IPS-NIHi11 (cell line): ENCODE measurements at places on chromosomes 1 and 21.

DNA sequence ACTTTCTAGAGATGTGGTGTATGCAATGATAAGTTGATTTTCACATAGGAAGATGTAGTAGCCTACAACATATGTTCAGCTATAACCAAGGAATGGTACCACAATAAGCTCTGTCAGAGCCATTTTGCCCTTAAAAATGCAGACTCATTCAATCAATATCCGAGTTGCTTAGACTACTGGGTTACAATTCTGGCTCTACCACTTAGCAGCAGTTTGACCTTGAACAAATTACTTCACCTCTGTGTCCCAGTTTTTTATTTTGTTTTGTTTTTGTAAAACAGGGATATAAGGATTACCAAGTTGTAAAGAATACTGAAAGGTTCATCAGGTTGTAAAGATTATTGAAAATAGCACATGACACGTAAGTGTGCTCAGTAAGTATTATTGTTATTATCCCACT lies 9.3 kb downstream of the EPS15 start:
- DNase-seq = no peak

DNA sequence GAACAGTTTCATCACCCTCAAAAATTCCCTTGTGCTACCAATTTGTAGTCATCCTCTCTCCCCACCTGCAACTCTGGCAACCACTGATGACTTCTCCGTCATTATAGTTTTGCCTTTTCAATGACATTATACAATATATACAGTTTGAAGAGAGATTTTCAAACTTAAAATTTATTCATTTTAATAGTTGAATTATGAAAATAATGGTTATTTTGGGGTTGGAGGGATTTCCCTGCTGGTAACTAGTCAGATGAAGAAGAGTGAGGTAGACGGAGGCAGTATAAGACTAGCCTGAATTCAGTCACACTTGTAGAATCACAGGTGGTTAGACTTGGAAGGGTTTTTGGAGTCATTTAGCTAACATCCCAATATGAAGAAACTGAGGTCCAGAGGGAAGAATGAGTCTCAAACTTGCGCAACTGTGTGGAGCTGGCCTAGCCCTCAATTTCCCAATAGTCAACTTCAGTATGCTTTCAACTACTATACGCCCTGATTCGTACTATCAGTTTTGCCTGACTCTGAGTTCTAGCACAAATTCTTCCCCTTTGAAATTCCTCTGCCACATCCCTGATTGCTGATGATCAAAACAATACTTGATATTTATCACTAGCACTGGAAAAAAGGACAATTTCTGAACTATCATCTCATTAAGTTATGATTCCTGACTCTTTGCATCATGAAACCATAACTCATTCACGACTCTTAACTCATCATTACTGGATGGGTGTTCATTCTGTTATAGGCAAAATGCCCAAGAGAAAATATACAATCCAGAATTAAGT lies 54.2 kb downstream of the VANGL2 start:
- DNase-seq = no peak

DNA sequence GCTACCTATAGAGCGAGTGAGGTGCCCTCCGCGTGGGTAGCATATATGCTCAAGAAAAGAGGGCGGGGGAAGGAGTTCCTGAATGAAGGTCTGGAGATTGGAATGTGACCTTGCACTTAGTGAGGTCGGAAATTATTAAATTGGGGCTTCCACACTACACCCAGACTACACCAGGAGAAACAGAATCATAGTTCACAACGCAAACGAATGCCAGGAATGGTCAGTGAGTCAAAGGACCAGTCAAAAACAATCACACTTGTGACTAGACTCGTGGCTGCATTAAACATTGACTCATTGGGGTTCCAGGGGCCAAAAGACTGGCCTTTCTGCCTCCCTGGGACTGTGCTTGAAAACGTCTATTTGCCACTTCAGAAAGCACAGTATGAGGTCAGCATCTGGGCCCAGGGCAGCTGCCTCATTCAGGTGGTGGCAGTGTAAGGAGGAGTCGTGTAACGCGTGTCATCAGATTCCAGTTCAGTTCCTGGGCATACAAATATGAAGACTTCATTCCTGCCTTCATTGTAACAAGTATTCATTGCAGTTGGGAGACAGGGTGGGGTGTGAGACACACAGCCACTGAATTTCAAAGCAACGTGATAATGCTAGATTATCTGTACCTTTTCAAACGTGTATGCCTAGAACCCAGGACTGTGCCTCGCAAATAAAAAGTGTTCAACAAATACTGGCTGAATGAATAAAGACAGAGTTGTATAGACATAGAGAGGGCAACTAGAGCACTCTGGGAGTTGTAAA lies at the start of gene YOD1:
YOD1 (minus strand) TSS at position 18 of the 753 bp plus-strand sequence. CDS start 178 bp downstream, outside the sequence.
- no peak for DNase-seq

DNA sequence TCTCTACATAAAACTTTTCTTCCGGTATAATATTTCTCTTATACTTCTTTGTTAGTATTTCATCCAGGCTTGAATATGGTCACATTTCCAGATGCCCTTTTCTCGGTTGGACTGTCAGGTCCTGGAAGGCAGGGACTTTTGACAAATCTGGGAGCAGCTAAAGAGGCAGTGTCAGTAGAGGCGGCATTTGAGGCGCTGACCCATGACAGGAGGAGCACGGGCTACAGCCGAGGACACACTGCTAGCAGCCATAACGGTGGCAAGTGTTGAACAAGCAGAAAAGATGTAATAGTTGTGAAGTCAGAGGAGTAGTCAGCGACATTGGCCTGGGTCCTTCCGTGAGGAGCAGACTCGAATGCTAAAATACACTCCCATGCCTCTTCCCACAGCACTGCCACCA lies 14.5 kb upstream of the NRIP1 start:
- DNase-seq = no peak

DNA sequence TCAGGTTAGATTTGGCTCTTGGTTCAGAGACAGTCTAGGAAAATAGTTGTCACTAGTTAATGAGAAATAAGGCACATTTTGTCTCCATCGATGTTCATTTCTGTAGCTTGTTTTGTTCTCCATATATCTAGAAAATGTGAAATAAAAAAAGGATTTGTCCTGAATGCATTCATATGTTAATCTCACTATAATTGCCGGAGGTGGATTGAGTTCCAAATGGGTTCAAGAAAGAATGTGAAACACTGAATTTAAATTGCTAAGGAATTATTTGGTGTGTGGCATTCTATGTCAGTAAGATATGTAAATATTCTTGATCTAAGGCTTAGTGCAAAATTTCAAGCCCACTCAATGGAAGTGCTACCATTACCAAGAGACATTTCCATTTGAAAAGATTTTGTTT lies 176.7 kb downstream of the LRRC7 start:
- no peak for DNase-seq

DNA sequence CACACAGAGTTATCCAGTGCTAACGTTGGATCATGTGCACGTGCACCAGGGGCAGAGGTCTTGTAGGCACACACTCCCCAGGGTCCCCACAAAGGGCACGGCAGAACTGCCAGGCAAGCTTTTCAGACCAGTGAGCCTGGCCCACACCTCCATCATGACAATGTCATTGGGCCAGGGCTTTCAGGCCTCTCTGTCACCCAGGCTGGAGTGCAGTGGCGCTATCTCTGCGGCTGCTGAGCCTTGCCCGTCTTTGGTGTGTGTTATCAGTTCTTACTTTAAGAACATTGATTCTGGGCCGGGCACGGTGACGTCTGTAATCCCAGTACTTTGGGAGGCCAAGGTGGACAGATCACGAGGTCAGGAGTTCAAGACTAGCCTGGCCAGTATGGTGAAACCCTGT lies 44.2 kb downstream of the PKNOX1 start:
- no peak for DNase-seq

- DNase-seq = no peak
Observed at GRCh38 chr1:2946999-2947690, 74.1 kb upstream of the ACTRT2 start.

DNA sequence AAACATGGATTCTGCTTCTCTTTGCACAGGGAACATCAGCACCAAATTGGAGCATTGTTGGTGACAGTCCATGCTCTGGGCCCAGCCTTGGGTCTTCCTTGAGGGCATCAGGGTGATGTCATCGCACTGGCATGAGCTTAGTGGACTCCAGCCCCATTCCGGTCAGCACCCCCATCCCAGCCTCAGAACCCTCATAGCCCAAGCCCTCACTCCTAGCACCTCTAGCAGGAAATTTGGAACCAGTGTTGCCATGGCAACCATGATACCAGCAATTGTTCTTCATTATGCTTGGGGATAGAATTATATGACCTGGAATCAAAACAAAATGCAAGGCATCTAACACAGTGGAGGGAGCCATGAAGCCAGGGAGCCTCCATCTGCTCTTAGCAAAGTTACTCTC lies 83.1 kb downstream of the VWA5B1 start:
- no peak for DNase-seq

DNA sequence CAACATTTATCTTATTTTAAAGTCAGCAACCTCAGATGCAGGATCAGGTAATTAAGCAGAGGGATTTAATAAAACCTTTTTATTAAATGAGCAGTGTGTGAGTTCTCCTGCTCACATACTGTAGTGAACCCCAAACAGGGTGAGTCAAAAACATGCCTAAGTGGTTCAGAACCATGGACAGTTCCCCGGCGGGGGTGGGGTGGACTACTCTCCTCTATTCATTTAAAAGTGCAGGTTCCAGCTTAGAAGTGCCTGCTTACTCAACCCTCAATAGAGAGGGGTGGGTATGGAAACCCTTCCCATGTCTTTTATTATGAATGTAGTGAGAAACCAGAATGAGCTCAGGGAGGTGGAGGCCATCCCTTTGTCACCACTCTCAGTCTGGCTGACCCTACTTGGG lies 397.9 kb downstream of the HHAT start:
- peak; percentile 70 for DNase-seq

DNA sequence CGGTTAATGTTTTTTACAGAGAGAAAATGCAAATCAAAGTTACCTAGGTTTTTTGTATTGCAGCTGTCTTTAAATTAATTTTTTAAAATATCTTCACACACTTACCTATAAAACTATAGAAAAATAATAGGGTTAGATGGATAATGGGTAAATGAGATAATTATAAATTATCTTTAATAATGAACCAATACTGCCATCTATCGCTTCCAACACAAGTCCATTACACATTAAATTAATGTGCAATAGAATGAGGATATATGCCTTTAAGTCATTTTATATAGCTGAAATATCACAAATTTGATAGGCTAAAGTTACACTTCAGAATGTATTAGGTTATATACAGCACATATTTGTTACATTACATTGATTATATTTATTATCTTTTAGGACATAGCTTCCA lies 2212.8 kb downstream of the MRPL39 start:
- no peak for DNase-seq

- DNase-seq = no peak
Observed at GRCh38 chr21:34574601-34575529, 40.0 kb downstream of the RCAN1 start.

DNA sequence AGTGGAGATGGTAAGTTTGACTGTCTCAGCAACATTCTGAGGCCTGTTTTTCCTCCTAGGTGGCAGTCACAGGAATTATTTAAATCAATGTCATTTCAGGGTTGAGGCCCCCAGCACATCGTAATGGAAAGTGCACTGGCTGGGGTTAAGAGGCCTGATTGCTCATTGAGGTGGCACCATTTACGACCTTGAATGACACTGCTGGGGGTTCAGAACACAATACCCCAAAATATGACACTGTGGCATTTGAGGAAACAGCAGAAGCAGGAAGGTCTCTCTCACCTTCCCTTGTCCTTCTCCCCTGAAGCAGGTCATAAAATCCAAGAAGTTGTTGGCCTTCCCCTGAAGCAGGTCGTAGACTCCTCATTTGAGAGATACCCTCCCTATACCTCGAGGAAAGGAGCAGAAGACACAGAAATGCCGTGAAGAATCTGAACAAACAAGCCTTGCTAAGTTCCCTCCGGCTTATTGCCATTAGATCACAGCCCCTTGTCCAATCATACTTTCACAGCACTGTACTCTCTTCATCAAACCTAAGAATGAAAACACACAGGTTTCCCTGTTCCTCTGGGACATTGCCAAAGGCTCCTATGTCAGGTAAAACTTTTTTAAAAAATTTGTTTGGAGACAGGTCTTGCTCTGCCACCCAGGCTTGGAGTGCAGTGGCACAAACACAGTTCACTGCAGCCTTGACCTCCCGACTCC lies 71.3 kb downstream of the S1PR1 start:
- no peak for DNase-seq

- no peak for DNase-seq
Observed at GRCh38 chr1:109975718-109976117, 8.8 kb upstream of the AHCYL1 start.

DNA sequence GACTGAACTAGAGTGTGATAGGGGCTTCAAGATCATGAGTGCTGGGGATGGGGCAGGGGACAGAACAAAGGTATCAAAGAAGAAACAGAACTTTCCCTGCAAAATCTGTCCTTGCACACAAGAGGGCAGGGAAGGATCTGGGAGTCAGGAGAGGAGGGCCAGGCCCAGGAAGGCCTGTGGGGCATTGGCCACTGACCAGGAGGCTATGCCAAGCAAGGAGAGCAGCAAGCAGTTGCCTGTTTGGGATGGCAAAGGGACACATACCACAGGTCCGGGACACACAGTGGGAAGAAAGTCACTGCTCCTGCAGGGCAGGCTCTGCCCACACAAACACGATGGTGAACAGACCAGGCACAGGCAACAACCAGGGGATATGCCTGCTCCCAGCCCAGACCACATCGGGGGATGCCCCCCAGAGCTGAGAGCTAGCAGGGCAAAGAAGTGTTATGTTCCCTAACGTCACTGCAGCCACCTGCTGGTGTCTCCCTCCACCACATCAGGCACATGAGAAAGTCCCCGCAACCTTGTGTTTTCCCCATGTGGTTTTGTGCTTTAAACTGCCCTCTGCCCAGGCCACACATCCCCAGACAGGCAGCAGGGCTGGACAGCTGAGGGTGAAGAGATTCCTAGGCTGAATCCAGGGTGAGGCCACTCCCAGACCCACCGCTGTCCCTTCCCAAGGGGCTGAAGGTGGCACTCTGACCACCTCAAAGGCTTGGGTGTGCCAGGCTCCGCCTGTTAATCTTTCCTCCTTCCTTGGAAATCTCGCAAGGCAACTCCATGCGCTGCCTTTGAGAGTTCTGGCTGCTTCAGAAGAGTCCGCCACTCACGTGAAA lies 53.6 kb downstream of the KIF21B start:
- no peak for DNase-seq

GRCh38 chr1:5405263-5405662 lies 587.0 kb downstream of the NPHP4 start:
- DNase-seq = no peak

DNA sequence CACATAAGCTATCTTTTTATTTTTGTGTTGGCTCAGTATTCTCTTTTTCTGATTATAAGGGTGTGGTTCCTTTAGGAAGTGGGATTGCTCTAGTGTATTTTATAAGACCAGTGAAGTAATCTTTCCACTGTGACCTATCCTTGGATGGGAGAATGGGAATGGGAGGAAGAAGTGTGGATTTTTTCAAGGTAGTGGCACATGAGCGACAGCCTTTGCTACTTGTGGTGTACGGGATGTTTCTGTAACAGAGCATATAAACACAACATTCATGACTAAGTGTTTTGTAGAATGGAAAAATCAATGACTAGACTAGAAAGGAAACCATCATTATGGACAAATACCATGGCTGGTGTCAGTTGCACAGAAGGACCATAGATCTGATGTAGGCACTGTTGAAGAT lies 209.6 kb downstream of the GIPC2 start:
- no peak for DNase-seq

- no peak for DNase-seq
Observed at GRCh38 chr1:232676307-232676706, 46.4 kb upstream of the SIPA1L2 start.
